ENCODE measurements at places on chromosomes 1 and 21.

DNA sequence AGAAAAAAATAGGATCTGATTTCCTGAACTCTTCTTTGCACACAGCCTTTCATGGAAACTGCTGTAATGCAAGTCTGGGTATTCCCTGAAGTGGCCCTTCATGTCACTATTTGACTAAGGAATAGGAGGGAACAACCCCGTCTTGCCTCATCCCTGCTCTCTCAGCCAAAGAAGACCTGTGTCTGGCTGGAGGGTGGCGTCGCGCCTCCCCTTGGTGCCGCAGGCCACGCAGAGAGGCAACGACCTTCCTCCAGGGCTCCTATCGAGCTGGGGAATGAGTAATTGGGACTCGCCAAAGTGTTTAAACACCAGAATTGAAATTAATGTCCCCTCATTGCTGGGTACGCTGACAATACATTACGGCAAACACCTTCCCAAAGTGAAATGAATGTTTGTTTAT, 129.8 kb downstream of the PBX1 start:
- DNase-seq: no peak

GRCh38 chr1:164689672-164690511, 130.9 kb downstream of the PBX1 start:
- no peak for DNase-seq

GRCh38 chr1:157577420-157577819, 20.5 kb downstream of the FCRL4 start:
- no peak for DNase-seq

- DNase-seq: no peak
Measured at GRCh38 chr1:117166076-117166475, 44.5 kb upstream of the TRIM45 start.

DNA sequence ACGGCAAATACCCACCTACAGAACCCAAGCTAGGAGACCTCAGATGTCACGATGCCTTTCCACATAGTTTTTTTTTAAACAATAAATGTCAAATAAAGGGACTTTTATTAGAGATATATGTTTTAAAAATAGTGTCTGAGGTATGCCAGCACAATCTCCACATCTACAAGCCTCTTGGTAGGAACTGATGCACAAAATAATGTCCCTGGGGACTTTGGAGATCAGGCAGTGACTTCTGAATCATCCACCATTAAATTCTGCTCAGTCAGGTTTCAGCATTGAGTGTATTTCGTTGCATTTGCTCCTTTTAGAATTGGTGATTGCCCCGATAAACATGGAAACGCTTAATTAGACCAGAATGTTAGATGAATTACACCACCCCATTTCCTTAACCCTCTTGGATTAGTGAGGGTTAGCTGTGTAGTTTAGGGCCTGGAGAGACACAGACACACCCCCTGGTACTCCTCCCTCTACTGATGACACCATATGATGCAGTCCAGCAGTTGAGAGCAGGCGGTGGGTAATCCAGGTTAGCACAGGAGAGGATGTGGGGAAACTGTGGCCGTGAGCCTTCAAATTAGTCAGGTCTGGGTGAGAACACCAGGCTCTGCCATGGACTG, 33.6 kb downstream of the LGR6 start:
- no peak for DNase-seq

- no peak for DNase-seq
Measured at GRCh38 chr1:1092149-1092855, 18.2 kb upstream of the RNF223 start.

- DNase-seq: no peak
Measured at GRCh38 chr1:38050397-38051078, 3.9 kb upstream of the POU3F1 start.

DNA sequence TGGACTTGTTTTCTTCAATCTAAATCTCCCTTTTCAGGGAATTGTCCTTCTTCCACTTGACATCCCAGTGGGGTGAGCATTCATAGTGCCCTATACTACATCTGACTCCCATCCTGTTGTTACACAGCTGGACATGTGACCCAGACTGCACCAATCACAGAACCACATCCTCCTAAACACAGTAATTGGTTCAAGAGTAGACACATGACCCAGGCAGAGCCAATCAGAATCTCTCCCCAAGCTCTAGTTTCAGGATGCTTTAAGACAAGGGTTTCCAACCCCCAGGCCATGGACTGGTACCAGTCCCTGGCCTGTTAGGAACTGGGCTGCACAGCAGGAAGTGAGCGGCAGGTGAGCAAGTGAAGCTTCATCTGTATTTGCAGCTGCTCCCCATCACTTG, 5.6 kb upstream of the DDOST start:
- DNase-seq: no peak

DNA sequence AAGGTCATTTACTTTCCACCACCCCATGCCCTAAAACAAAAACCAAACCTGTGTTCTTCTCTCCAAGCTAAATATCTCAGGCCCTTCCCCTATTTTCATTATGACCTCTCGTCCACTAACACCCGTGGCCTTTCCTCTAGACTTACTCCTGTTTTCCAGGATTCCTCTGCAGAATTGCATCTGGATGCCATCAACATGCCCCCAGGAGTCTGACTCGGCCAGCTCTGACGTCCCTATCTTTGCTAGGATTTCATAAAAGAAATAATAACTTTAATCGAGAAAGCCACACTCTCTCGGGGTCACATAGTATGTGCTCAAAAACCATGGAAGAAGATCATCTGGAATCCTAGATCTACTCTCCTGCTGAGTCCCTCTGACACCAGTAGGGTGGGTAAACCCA, 13.5 kb downstream of the FAM89A start:
- DNase-seq: no peak

DNA sequence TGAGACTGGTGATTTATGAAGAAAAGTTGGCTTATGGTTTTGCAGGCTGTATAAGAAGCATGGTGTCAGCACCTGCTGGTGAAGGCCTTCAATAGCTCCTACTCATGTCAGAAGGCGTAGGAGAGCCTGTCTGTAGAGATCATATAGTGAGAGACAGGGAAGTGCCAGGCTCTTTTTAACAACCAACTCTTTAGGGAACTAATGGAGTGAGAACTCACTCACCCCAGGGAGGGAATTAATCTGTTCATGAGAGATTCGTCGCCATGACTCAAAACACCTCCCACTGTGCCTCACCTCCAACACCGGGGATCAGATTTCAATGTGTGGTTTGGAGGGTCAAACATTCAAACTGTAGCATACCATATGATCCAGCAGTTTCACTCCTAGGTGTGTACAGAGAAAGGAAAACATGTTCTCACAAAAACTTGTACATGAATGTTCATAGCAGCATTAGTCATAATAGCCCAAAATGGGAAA, 72.6 kb downstream of the TTC3 start:
- no peak for DNase-seq

GRCh38 chr1:220339581-220339980, 67.3 kb upstream of the RAB3GAP2 start:
- no peak for DNase-seq

GRCh38 chr1:26164036-26164860, 4.5 kb downstream of the C1orf232 start:
- DNase-seq: no peak

GRCh38 chr1:21097729-21098128, 79.0 kb downstream of the EIF4G3 start:
- DNase-seq: no peak

DNA sequence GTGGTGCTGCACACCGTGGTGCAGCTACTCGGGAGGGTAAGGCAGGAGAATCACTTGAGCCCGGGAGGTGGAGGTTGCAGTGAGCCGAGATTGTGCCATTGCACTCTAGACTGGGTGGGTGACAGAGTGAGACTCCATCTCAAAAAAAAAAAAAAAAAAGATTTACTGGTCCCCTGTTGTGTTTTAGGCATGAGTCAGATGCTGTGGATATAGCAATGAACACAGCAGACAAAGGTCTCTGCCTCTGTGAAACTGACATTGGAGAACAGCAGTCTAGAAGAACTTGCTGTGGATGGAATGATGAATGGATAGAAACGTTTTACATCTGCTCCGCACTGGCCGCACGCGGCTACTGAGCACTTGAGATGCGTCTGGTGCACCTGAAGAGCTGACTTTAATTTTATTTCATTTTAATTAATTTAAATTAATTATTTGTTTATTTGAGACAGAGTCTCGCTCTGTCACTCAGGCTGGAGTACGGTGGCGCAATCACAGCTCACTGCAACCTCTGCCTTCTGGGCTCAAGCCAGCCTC, 24.5 kb upstream of the EPHA2 start:
- DNase-seq: no peak

DNA sequence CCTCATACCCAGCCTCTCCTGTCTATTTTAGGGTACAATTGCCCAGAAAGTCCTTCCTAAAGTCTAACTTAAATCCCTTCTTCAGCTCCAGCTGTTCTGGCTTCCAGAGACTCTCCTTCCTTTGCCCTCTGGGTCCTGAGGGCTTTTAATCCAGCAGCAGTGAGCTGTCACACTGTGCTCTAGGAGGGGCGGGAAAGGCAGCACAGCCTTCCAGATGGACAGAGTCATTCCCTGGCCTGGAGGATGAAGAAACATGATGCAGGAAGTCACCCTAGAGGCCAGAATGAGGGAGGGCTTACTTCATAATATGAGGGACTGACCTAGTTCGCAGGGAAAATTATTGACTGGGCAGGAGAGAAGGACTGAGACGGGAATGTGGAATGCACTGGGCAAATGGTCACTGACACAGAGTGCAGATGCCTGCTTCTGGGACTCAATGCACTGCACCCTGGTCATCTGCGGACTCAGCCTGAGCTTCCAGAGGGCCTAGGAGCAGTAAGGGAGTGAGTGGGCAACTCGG, 1.3 kb downstream of the SH2D2A start:
- DNase-seq: no peak

- DNase-seq: no peak
Measured at GRCh38 chr1:88175120-88175630, 508.9 kb upstream of the PKN2 start.

DNA sequence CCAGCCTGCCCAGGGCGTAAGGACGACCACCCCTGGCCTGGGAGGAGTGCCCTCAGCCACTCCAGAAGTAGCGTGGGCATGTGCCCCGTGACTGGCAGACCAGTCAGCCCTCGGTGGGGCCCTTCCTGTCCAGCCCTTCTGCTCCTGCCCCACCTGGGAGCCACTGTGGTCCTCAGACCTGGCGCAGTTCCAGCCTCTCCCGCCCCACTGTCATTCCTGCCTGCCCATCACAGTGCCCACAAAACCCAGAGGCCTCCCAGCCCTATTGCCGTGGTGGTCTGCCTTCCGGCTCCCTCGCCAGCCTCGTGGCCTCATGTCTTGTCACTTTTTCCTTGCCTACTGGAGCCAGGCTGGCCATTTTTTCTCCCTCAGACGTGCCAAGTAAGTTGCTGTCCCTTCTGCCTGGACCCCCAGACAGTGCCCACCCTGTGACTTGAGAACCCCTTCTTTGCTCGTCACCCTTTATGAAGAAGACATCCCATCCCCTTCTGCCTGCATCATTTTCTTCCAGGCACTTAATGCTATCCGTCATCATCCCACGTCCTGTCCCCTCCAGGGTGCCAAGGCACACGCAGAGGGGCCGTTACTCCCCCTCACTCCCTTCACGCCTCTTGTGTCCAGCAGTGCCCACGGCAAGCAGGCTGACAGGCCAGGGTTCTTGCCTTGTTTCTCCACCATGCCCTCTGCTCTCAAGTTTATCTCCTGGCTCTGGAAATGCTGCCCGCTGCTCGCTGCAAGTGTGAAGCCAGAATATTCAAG, 122.6 kb downstream of the CAMTA1 start:
- no peak for DNase-seq

GRCh38 chr1:55301912-55302311, 86.7 kb upstream of the USP24 start:
- DNase-seq: no peak

GRCh38 chr1:247357781-247358211, 26.1 kb upstream of the ZNF496 start:
- no peak for DNase-seq

DNA sequence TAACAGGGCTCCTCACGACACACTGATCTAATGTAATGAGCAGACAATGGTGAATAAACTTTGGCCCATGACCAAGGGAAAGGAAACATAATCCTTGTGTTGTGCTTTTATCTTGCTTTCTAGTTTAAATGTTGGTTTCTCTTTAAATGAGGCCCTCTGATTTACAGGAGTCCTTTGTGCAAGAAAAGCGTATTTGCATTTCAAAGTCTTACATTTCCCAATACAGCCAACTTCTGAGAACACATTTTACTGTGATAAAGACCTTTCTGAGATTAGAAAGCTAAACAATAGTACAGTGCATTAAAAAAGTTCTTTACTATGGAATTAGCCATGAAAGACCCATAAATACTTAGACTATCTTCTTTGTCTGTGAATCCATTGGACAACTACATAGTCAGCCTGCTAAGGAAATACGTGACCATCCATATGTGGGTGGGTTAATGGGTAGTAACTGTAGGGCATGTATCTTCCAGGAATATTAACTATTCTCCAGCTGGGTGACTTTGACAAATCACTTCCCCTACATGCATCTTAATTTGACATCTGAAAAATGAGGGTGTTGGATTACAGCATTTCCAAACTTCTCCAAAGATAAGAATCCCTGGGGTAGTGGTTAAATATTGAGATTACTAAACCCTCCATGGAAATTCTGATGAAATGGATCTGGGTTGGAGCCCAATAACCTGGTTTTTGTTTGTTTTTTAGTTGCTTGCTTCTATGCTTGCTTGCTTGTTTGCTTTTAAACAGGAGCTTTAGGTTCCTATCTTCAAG, 50.3 kb upstream of the USP1 start:
- DNase-seq: no peak

DNA sequence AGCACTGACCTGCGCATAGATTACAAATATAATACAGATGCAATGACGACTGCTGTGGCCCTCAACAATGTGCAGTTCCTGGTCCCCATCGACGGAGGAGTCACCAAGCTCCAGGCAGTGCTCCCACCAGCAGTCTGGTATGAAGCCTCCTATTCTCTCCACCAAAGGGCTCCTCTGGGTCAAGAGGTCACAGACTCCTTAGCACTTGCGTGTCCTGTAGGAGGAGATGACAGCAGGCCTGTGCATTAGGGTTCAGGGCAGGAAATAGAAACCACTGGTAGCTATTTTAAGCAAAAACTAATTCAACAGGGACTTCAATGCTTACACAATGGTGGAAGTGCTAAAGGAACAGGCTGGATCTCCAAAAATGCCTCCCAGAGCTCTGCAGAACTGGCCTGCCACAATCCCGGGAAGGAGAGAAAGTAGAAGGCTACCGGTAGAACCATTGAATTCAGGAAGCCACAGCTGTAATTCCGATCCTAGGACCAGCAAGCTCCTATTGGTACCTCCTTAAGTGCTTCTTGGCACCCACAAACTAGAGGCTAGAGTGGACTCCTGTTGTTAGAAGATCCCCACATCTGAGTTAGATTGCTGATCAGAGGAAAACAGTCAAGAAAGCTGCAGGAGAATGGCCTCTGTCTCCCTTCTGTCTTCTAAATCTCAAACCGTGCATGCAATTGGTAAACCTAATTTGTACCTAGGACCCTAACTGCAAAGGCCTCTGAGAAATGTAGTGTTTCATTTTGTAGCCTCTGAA, 12.7 kb upstream of the DYNLT5 start:
- DNase-seq: no peak

GRCh38 chr1:32178380-32179192, 889 bp upstream of the TXLNA start:
- DNase-seq: no peak

DNA sequence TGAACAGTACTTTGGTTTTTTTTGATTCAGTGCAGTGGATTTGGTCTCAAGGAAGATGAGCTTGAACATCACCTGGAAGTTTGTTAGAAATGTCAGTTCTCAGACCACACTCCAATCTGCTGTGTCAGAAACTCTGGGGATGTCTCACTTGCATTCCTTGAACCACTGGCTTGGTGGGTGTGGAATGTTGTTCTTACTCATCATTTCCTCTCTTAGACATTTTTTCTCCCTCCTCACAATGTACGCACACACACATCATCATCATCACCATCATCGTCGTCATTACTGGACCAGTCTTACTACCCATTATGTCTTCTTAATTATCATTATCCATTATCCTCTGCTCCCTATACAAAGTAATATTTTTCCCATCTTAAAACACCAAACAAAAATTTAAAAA, 91.9 kb upstream of the KCNK2 start:
- no peak for DNase-seq

Data from ascending aorta (tissue), 2 donors.